ENCODE measurements at places on chromosomes 7 and 10.

GRCh38 chr10:3510741-3511140, 274.3 kb downstream of the KLF6 start:
- DNase-seq: no peak

- DNase-seq: no peak
Measured at GRCh38 chr7:37342688-37343471, 105.8 kb downstream of the ELMO1 start.

- DNase-seq: no peak
Measured at GRCh38 chr10:128095027-128095752, 31.0 kb downstream of the MKI67 start.

- DNase-seq: no peak
Measured at GRCh38 chr7:99625321-99625720, 8.6 kb downstream of the ZSCAN25 start.

- peak; percentile 90 for DNase-seq
Measured at GRCh38 chr10:52740913-52741675, 31.5 kb downstream of the MBL2 start.

DNA sequence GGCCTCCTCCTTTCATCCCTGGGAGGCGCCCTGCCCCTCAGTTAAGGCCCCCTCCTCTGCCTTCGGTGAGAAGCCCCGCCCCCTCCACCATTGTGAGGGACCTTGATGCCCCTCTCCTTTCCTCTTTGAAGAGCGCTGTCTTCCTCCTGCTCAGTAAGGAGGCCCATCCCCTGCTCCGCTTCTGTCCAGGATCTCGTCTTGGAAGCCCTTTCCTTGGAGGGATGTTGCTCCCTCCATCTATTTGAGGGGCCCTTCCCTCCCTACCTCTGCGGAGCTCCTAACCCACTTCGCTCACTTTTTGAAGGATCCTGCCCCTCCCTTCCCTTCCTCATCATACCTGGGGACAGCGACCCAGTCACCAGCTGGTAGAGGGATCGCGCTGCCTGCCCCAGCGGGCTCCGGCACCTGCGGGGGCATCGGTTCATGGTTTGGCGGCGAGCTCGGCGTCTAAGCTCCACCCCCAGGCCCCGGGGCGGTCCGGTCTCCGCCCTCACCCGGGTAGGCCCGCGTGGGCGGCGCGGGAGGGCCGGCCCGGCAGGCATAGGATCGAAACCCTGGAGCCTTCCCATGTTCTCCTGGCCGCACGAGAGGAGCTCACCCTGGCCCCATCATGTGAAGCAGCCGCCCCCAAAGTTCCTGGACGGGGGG, 4.1 kb downstream of the KCNIP2 start:
- DNase-seq: peak; percentile 75

DNA sequence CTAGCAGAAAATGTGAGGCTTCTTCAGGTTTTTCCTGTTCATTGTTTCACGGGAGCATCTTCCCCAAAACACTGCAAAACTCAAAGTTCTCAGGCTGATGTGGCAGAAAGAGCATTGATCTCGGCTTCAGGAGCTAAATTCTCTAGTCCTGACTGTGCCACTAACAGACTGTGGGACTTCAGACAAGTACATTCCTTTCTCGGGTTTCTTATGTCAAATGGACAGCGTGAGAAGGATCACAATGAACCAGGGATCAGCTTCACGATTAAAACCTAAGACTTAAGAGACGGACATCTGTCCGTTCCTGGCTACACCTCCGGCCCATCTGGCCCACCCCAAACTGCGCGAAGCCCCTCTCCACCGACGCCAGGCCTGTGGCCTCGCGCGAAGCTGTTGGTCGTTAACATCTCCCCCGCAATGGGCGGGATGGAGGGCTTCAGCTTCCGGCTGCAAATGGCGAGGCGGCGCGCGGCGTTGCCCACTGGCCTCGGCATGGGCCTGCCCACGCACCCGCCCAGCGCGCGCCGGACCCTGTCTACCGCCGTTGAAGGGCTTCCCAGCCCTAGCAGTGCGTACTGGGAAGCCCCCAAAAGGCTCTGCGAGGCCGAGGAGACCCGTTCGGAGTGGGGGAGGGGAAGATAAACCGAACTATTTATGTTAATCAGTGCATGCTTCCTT, 549 bp upstream of the DDX50 start:
- no peak for DNase-seq

- DNase-seq: no peak
Measured at GRCh38 chr10:112918771-112919170, 31.3 kb upstream of the TCF7L2 start.

DNA sequence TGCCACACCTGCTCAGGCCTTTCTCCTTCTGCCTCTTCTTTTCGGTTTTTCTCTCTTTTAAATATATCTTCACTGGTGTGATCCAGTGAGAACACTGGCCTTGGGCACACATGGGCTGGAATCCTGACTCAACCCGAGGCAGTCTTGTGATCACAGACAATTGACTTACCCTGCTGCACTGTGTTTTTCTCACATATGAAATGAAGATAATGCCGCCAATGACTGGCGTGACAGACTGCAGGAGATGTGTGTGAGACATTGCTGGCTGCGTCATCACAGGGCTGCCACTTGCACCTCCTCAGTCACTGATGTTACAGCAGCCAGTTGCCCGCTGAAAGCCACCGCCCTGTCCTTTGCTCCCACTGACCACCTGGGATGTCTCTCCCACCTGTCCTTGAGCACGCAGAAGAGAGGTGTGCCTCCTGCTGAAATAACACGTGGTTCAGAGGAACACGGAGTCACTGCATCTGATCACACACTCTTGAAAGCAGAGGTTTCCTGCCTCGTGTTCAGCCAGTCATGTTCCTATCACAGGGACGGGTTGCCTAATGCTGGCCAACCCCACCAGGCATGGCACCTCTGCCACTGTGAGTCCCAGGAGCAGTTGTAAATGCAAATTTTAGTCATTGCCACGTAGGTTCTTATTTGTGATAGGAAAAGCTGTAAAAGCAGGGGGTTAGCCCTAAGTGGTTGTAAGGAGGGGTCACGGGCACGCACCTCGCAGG, 124.6 kb upstream of the LANCL2 start:
- no peak for DNase-seq

DNA sequence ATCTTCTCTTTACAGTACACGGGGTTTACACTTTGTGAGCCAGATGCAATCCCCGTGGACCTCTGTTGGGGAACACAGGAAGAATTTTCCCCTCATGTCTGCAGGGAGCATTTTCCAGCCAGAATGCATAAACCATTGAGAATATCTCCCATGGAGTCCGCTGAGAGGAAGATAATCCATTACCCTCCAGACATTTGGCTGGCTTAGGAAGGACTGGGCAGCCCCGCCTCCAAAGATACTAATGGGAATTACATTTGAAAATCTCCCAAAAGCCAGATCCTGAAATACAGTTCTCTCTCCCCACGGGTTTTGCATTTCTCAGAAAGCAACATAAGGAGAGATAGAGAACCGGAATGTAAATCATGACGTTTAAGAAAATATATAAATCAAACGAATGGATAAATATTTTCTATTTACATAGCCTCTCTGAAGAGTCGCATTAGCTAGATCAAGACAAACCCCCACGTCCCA, 53.5 kb downstream of the TRIL start:
- DNase-seq: no peak

- no peak for DNase-seq
Measured at GRCh38 chr7:28145090-28145626, 35.4 kb downstream of the JAZF1 start.

GRCh38 chr7:135653340-135654080, 8.8 kb upstream of the STMP1 start:
- DNase-seq: no peak

DNA sequence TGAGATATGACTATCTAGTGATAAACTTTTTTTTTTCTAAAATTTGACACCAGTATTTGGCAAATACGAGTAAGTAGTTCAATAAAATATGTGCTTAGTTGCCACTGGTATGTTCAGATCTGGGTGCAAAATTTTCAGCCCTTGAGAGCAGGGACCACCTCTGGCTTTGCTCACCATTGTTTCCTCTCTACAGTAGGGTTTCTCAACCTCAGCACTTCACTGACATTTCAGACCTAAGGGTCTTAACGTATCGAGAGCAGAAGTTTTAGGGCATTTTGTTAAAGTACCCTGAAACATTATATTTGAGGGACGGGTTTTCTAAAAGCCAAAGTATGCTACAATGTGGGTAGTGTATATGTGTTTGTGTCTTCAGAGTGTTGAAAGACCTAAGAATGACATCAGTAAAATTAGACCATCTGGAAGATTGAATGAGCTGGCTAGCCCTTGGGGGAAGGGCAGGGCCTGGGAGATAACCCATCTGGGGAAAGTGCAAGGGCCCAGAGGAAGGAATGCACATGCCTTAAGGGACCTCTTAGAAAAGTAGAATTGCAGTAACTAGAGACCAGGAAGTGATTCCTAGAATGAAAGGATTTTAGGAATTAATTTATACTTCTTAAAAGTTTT, 11.8 kb downstream of the BZW2 start:
- DNase-seq: peak; percentile 39

DNA sequence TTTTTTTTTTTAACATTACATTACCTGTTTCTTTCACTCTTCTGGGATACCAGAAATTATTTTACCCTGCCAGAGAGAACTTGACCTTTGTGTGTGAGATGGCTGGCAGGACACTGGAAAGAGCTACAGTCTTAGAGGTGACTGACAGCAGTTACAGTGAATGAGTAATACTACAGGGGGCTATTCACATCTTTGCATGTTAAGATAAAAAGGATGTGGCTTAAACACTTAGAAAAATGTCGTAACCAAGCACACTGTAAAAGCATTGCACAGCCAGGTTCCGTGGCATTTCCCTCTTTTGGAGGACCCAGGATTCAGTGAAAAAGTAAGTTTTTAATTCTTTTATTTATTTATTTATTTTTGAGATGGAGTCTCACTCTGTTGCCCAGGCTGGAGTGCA, 18.8 kb upstream of the TBC1D12 start:
- DNase-seq: no peak

DNA sequence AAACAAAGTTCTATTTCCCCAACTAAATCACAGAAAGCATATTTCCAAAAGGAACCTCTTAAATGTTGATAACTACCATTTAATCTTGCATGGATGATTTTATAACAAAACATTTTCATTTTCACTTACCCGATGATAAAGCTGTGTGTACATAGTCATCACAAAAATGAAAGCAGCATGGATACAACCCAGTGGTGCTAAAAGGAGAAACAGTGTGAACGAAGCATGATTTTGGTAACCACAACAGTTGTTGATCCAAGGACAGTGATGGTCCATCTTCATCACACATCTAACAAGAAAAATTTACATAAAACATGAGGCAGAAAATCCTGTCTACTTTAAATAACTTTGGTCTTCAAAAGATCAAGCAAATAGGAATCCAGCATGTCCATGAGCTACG, 4.7 kb downstream of the ZDHHC6 start:
- no peak for DNase-seq

GRCh38 chr10:132030898-132031463, 34.8 kb upstream of the JAKMIP3 start:
- DNase-seq: no peak

- no peak for DNase-seq
Measured at GRCh38 chr10:6473901-6474370, 106.1 kb downstream of the PRKCQ start.

GRCh38 chr7:134415700-134416099, 43.2 kb downstream of the AKR1B1 start:
- no peak for DNase-seq

DNA sequence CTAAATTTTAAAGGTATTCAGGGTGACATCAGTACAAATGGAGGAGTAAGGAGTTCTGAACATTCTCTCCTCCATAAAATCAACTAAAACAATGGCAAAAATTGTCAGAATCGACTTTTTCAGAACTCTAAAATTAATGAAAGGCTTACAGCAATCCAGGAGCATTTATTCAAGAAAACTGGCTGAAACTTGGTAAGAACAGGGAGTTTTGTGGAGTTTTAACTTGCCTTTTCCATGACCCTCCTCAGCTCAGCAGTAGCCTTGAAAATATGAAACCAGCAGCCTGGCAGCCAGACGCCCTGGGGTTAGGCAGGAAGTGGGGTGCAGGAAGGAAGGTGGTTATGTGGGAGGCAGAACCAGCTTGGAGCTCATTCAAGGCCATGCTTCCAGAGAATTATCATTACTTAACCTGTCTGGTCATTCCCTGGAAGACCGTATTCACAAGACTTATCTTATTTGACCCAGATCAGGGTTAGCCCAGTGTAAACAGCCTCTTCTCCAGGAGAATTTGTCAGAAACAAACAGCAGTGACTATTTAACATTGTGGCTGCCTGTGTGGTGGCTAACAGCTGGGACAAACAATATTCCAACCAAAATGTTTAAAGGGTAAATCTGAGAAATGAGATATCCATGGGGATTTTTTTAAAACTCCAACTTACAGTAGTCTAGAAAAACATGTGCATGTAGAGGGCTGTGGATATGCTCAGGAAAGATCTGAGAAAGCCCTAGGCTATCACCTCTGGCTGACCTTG, 75.7 kb upstream of the MACROH2A2 start:
- no peak for DNase-seq

- no peak for DNase-seq
Measured at GRCh38 chr7:124813994-124814798, 48.6 kb upstream of the GPR37 start.

- DNase-seq: no peak
Measured at GRCh38 chr10:100766693-100767421, 21.5 kb downstream of the PAX2 start.

DNA sequence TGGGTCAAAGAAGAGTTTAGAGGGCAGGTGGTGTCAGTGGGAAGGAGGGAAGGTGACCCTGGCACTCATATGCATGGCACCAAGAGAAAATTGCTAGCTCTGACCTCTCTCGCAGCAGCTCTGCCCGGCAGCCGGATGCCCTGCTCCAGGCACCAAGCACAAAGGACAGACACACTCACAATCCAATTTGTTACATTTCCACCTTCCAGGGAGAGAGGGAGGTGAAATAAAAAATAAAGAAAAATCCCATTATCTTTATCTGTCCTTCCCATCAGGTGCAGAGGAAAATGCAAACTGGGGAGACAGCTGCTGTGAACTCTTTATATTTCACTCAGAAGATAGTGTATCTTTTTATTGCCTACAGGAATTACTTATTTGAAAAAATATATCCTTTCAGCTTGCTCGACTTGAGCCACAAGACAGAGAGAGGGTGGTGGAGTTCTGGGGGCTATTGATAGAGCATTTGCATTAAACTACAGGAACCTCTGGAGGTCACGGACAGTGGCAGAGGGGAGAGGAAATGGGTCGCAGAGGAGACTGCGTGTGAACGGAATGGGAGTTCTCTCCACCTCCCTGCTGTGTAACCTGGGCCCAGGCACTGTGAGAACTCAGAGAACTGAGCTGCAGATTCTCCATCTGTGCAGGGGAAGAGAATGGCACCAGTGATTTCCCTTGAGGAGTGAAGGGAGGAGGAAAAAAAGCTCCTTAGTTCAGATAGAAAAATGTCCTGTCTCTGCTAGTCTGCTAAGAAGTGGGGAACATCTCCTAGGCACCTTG, 421.4 kb downstream of the PLXNA4 start:
- DNase-seq: no peak

DNA sequence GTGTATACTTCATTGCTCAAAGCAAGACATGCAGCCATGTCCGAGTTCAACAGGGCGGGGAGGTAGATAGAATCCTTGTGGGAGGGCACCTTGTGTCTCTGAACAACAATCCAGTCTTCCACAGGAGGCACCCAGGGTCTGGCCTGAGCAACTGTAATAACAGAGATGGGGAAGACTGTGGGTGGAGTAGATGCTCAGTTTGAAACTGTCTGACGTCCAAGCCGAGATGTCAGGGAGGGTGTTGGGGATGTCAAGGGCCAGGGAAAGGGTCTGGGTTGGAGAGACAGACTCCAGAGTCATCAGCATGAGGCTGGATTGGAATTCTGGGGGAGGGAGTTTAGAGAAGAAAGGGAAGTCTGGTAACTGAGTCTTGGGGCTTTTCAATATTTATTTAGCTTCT, 88.0 kb downstream of the FANK1 start:
- DNase-seq: no peak

- no peak for DNase-seq
Measured at GRCh38 chr10:126759531-126759930, 89.0 kb upstream of the C10orf90 start.
